Stimulated activated CD8-positive, alpha-beta memory T cell treated with anti-CD3 and anti-CD28 coated beads, Interleukin-7, amount 100 ng/mL, for 24 hours (primary cell): ENCODE measurements at places on chromosomes 16 and 17.

DNA sequence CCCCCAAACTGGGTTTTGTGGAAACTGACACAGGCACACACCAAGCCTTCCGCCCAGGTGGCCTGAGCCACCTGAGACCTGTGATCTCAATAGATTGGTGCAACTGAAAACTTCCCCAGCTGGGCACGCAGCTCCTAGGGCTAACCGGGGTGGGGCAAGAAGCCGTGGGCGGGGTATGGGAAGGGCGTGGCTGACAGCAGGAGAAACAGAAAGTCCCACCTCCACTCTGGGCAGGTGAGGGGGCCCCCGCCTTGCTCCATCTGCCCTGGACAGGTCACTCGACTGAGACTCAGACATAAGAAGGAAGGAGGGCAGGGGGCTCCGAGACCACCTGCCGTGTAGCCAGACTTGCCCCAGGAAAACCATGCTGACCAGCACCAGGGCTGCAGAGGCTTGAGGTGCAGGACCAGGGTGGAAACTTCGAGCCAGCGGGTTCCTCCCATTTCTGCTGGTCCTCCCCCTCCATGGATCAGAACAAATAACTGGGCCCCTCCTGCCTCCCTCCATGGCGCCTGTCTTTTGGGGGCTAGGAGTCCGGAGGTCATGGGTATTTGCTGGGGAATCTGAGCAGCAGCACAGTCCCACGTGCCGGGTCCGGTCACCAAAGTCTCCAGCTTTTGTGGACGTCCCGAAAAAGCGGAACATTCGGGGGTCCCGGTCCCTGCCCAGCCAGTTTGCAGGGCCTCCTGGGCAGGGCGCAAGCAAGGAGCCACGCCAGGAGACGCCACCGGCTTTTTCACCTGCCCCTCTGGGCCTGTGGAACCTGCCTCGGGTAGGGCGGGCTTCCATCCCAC, 1.3 kb downstream of the TIMP2 start:
- DNase-seq, result peak; percentile 8

DNA sequence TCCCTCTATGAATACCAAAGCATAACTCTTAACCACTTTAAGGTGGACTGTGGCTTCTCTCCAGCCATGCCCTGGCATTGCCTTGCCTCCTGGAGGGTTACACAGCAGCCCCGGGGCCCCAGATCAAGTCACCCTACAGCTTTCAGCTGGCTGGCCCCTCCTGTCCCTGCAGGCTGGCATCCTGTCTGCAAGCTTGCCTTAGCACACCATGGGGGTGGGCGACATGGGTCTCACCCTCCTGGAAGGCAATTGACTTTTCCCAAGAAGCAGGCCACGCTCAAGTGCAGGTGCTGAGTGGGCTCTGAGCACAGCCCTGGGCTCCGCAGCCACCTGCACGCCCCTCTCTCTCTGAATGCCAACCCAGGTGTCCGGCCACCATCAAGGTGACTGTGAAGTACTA, 25.8 kb upstream of the AKTIP start:
- DNase-seq, result no peak

- DNase-seq, result no peak
These were observed 27.3 kb downstream of the AATF start for GRCh38 chr17:36975922-36976515.

GRCh38 chr17:69539781-69540319, 125.4 kb downstream of the MAP2K6 start:
- no peak for DNase-seq

DNA sequence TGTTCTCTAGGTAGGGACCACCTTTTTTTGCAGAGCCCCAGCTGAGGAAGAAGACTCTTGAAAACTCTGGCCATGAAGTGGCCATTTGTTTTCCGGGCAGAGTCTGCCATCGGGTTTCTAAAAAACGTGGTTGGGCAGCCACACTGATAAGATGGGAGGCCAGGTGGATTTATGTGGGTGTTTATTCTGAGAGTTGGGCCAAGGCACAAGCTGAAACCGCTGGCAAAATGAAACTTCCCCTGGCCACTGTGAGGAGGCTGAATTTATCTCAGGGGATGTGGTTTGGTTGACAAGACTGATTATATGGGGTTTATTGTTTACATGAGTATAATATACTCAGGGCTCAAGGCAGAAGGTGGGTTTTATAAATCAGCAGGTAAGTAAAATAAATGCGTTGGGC, 421.8 kb downstream of the UTP18 start:
- no peak for DNase-seq

- DNase-seq, result no peak
These were observed 7.1 kb downstream of the DRC3 start for GRCh38 chr17:17979778-17980177.

DNA sequence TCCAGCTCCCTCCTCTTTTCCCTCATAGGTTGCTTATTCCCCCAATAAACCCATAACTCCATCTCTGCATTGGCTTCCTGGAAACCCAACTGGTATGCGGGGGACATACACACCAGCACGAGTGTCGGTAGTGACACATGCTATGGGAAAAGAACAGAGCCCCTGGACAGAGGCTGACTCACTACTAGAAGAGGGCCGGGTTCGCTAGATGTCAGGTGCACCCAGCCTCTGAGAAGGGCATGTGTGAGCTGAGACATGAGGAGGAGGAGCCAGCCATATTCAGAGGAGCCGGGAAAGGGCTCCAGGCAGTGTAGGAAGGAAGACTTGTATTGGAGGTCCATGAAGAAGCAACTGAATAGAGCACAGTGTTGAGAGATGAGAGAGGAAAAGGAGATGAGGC, 241.1 kb downstream of the SOX9 start:
- DNase-seq, result no peak

DNA sequence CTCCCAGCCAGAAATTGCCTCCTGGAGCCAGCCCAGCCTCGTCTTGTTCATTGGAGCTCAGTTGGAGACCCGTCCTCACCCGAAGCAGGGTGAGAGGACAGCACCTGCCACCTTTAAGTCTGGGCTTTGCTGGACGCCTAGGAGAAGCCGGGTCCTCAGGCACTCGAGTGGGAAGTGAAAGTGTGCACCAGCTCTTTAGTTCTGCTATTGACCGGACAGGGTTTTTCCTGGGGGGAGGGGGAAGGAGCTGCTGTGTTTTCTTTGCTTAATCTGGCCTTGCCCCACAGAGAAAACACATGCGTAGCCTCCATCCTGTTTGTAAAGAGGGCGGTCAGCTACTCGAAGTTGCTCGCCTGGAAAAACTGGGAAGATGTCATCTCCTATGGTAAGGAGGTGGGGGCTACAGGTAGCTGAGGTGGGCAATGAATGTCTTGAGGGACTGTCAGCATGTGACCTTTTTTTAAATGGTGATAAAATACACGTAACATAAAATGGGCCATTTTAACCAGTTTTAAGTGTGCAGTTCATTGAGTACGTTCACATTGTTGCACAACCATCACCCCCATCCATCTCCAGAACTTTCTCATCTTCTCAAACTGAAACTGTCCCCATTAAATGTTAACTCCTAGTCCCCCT, 34.4 kb downstream of the CMIP start:
- no peak for DNase-seq

DNA sequence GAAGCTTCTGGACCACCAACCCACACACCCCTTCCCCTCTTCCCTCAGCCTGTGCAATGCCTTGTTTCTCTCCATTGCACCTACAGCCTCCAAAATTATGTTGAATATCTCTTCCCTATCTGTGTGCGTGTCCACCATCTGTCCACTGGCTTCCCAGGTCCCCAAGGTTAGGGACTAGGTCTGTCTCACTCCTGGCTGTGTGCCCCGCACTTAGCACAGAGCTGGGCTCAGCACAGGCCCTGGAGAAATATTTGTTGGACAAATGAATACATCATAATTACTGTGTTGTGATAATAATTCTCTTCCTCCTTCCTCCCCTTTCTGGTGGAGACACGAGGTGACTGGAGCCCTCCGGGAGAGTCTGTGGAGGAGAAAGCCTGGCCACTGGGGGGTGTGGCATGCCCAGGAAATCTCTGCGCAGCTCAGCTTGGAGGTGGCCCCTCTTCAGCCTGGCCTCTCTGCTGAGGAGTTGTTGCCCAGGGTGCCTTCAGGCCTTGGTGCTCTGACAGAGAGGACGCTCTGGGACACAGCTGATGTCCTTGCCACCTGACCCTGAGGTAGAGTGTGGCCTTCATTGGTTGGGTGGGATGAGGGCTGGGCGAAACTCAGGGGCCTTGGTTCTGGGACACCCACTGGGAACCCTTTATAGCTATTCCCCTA, 3.3 kb upstream of the BRD7 start:
- DNase-seq, result no peak

DNA sequence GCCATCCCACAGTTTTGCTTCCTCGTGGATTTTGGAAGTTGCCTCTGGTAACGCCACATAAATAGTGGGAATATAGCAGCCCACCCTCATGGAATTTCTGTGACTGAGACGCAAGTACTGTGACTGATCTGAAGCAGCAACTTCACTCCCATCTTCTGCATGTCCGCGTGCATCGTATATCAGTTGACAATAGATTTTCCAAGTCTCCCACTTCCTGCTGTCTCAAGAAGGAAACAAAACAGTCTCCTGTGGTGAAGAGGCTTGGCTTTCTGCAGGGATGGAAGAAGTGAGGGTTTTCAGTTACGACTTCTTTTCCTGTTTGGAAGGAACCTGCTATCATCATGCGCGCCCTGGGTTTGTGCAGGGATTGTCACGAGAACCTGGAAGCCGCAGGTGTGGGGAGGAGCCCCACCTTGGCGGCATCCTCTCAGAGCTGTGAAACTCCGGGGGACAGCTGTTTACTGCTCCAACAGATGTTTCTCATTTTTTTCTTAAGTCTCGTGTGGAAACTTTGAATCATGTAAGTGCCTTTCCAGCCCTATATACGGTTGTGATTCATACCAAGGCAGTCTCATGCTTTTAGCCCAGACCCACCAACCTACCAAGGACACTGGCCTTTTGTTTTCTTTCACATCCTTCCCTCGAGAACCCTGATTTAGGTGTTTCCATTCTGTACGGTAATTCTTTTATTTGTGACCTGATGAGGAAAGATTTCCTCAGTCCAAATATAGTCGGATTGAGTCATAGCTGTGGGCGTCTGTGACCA, 57.5 kb downstream of the WIPI1 start:
- no peak for DNase-seq

GRCh38 chr16:25771812-25772568, 80.2 kb downstream of the HS3ST4 start:
- no peak for DNase-seq

DNA sequence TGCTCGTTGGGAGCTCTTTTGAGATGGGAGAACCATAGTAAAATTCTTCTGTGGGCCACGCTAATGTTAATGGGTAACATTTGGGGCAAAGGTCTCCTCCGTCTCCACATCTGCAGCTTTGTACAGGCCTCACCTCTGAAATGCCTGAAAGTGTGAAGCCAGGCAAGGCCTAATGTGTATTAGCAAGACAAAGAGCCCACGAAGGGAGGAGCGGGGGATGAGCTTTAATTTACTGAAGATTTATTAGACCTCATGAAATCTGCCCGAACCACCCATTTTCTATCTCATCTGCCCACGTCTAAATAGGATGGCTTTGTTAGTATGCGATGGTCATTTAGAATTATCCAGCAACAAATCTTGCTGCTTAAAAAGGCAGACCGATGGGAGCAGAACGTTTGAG, 408.9 kb downstream of the PMP22 start:
- DNase-seq, result no peak

GRCh38 chr17:9218064-9218635, 196.8 kb downstream of the NTN1 start:
- DNase-seq, result no peak

GRCh38 chr17:8785547-8786413, 13.4 kb downstream of the MFSD6L start:
- peak; percentile 48 for DNase-seq

DNA sequence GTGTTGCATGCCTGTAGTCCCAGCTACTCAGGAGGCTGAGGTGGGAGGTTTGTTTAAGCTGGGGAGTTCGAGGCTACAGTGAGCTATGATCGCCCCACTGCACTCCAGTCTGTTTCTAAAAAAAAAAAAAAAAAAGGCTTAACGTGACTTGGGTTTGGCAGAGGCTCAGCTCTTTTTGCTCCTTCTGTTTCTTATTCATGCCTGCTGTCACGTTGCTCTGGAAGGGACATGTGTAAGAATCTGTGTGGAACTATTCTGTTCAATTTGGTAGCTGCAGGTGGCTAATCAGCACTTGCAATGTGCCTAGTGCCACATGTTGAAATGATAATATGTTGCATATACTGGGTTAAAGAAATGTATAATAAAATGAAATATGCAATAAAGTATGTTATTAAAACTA, 20.9 kb upstream of the SYT17 start:
- no peak for DNase-seq

DNA sequence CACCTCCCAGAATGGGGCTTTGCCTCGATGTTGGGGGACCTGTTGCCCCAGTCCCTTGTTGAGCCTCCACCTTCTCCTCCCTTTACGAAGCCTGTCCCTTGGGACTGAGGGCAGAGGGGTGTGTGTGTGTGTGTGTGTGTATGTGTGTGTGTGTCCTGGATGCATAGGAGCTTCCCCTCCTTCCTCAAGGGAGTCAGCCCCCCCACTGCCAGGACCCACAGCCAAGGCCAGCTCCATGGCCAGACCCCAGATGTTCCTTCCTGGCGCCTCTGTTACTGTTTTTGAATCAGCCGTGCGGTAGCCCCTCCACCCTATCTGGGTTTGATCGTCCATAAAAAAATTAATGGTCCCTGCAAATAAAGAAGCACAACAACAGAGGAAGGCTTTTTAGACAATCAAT, 17.7 kb upstream of the DOK4 start:
- DNase-seq, result no peak

DNA sequence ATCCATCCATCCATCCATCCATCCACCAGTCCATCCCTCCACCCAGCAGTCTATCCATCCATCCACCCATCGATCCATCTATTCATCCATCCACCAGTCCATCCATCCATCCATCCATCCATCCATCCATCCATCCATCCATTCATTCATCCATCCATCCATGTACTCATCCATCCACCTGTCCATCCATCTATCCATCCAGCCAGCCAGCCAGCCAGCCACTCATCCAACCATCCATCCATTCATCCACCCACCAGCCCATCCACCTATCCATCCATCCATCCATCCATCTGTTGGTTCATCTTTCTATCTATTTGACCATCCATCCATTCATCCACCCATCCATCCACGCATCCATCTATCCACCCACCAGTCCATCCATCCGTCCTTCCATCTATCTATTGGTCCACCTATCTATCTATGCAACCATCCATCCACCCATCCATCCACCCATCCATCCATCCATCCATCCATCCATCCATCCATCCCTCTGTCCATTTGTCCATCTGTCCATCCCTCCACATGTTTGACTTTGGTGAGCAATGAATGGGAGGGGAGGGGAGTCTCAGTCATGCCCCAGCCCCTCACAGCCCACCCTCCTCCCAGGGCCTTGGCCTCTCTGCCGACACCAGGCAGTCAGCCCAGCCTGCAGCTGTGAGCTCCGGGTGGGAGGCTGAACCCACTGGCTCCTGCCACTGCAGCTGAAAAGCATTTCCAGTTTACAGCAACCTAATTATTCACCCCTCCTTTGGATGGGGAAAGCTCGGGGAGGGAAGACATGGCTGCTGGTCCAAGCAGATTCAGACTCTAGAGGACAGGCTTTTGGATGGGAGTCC, 38.1 kb upstream of the SSTR5 start:
- no peak for DNase-seq

GRCh38 chr16:70473446-70474319, 19.3 kb downstream of the FCSK start:
- DNase-seq, result no peak

- no peak for DNase-seq
These were observed 7.4 kb upstream of the PSMC5 start for GRCh38 chr17:63819585-63820537.

GRCh38 chr17:67139289-67139688, 94.9 kb downstream of the CACNG1 start:
- no peak for DNase-seq
